Activated T-helper 1 cell treated with anti-CD3 and anti-CD28 coated beads, Interleukin-12 subunit alpha, Interleukin-12 subunit beta, Interleukin-2, Interleukin-4 antibody, amounts not matched to agents 30 ng/mL and 10 ng/mL and 1 ng/mL, durations not matched to agents 14 hours and 24 hours and 36 hours (primary cell): ENCODE measurements at places on chromosomes 1 and 21.

DNA sequence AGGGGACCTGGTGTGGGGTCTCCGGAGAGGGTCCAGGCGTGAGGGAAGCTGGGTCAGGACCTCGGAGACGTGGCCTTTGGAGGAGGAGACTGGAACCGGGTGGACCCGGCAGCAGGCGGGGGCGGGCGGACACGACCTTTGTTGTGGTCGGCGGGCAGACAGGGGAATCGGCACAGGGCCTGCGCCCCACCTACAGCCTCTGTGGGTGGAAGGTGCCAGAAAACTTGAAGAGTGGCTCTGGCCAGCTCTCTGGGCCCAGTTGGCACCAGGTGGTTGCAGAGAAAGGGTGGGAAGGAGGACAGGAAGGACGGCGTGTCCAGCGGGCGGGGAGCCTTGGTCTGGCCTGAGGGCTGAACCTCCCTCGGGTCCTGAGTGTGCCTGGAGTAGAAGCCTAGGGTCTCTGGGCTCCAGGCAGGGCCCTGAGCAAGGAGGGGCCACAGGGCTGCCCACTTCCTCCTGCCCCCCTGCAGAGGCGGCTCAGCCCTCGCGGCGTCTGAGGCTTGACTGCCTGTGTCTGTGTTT lies 7.7 kb upstream of the TTLL10 start:
- DNase-seq, result no peak

GRCh38 chr1:91572044-91572443 lies 71.4 kb downstream of the CDC7 start:
- no peak for DNase-seq

DNA sequence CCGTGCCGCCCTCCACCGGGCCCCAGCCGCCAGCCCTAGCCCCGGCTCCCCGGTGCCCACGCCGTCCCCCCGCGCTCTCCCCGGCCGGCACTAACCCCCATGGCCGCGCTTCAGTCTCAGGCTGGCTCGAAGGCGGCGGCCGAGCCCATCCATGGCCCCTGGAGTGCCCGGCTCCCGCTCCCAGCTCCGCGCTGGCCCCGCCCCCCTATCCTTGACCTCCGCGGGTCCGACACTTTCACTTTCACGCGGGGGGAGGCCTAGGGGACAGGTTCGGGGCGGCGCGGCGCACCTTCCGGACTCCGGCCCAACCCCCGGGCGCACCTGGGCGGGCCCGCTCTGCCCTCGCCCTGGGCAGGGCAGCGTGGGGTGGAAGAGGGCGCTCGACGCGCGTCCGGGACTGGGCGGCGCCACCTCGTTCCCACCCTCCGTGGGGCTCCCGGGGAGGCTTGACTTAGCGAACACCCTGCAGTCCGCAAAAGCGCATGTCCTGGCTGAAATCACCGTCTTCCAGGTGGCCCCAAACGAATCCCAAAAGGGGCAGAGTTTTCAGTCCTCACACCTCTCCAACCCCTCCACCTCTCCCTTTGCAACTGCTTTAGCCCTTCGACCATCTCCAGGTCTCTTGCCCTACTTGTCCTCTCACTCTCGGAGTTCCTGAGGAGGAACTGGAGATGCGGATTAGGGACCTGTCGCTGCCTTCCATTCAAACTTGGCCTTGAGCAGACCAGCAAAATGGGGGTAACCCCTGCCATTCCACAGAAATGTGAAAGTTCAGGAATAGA lies 3.9 kb upstream of the DENND2D start:
- peak; percentile 60 for DNase-seq

GRCh38 chr1:106173101-106173500 lies 883.4 kb upstream of the PRMT6 start:
- no peak for DNase-seq

DNA sequence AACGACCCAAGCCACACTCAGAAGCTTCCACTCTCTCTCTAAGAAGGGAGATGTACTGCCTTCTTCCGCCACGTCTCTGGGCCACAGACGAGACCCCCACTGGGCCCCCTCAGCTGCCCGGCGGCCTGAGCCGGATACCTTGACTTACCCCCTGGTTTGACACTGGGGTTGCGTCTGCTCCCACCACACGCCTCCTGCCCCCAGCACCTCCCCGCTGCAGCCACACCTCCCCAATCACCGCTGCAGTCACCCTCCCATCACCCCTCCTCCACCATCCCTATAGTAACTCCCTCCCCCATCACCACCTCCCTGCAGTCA lies 10.7 kb downstream of the PANK4 start:
- DNase-seq, result no peak

DNA sequence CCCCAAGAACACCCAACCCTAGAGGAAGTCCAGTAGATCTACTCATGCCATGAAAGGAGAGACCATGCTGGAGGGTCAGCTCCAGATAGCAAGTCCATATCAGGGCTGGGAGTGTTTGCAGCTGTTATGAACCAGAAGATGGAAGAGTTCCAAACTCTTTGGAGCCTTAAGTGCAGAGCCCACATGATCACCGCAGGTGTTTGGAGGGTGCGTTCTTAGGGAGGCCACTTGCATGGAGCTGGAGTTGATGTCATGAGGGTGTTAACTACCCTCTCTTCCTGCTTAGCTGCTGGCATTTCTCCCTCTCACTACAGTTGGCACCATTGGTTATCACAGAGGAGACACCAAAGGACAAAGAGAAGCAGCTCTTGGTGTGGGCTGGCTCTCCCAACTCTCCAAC lies 616.9 kb downstream of the AJAP1 start:
- DNase-seq, result no peak

- DNase-seq, result no peak
These were observed 20.8 kb downstream of the KCNJ15 start for GRCh38 chr21:38277501-38278131.

- DNase-seq, result no peak
These were observed 11.5 kb downstream of the SLC2A7 start for GRCh38 chr1:9014475-9015375.

DNA sequence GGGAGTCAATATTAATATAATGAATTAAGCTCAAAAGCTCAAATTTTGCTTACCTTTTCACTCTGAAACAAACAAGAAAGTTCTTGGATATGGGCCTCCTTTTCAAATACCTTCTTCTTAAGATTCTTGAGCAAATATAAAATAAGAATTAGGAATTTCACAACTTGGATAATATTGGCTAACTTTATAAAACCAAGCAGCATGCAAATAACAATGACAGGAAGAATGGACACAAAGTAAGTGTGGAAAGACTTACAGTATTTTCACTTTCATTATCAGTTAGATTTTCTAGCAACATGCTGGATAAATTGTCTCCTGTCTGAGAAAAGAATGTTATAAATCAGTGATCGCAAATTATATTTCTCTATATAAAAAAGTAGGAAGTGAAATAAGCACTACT lies 13.2 kb downstream of the ODF2L start:
- no peak for DNase-seq

DNA sequence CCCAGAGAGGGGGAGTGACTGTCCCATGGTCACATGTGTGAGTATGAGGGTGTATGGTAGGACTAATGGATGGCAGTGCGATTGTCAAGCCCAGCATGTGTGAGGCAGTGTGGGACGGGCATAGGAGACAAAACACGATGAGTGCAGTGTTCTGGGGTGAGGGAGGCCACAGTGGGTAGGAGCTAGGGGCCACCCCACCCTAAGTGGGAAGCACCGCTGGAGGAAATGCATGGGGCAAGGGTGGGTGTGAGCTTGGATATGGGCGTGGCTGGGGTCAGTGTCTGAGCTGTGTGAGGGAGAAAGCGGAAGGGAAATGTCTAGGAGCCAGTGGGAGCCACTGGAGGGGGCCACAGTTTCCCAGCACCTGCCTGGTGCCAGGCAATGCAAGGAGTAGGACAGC lies 56.5 kb downstream of the FOXO6 start:
- DNase-seq, result no peak

- DNase-seq, result no peak
These were observed 67.7 kb downstream of the ATP1A1 start for GRCh38 chr1:116440731-116441130.

DNA sequence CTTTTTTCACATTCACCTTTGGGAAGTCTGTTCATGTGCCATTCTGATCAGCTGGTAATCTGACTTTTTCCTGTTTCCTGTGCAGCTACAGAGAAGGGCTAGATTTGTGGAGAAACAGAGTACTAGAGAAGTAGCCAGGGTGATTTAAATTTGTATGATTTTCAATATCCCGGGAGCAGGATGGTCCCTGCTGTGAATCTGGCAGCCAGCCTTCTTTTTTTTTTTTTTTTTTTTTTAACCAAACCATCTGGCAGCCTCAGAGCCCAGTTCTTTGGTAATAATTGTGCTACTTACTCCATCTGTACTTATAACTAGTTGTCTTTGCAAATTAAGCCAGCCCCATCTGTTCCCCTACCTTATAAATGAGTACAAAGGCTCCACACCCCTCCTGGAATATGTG lies 248.6 kb upstream of the DEPDC1 start:
- no peak for DNase-seq

- no peak for DNase-seq
These were observed 111.0 kb upstream of the RAB4A start for GRCh38 chr1:229159668-229160544.

- no peak for DNase-seq
These were observed 216.4 kb upstream of the KIAA0040 start for GRCh38 chr1:175408986-175409385.

GRCh38 chr1:237861944-237862343 lies 28.8 kb downstream of the ZP4 start:
- DNase-seq, result no peak

GRCh38 chr1:41805771-41806471 lies 112.8 kb downstream of the HIVEP3 start:
- DNase-seq, result peak; percentile 38

GRCh38 chr1:117615474-117615873 lies 9.6 kb downstream of the TENT5C start:
- DNase-seq, result no peak

DNA sequence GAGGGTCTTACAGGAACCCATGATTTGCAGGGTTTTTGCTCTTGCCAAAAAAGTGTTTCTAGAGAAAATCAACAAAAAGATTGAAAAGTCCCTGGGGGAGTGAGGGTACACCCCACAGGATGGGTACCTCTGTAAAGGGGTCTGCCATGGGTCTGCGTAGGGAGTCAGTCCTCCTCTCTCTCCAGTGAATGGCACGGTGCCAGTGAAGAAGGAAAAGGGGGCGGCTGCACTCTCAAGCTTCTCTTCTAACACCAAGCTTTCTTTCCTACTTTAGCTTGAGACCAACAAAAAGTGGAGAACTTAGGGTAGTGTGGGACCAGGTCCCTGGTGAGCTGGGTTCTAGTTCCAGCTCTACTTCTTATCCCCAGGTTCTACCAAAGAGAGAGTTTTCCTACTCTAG lies 87.4 kb downstream of the GLUL start:
- DNase-seq, result no peak

- DNase-seq, result no peak
These were observed 7.4 kb upstream of the KLHDC7A start for GRCh38 chr1:18473195-18473815.

- DNase-seq, result no peak
These were observed 149.0 kb downstream of the PEX14 start for GRCh38 chr1:10623686-10624145.

GRCh38 chr1:58618303-58618702 lies 41.3 kb upstream of the TACSTD2 start:
- no peak for DNase-seq

DNA sequence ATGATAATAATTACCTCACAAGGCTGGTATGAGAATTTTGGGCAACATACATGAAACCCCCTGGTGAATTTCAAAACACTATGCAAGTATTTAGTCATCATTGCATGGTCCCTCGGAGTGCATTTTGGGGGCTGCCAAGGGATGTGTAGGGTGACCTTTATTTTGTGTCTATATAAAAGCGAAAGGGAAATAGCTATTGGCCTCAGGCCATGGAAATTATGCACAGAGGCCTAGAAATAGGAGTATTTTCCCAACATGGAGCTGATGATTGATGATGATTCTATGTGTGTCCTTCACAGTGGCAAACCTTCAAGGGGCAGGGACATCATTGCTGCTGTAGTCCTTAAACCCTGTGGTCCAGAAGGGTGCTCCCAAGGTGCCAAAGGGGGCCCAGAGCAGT lies 265.5 kb downstream of the ST6GALNAC3 start:
- no peak for DNase-seq

DNA sequence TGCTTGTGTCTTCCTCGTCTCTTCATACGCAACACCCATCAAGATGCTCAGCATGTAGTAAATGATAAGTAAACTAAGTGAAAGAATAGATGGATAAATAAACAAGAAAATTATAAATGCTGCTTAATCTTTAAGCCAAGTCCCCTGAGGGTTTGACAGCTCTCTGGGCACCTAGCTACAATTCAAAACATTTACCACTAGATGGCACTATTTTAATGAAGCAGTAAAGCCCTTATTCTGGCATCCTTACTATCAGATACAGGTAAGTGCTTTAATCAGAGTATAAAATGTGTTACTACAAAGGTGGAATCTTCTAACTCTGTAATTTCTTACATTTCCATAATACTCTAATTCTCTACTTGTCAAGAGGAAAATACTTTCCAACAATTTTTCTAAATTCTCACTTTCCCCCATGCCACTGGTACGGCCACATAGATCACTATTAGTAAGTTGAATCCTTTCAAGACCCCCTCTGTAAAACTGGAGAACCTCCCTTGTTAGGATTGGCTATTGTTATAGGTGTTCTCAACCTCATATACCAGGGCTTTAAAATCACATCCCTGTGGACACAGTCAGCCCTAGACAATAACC lies 137.8 kb downstream of the BARHL2 start:
- DNase-seq, result no peak

DNA sequence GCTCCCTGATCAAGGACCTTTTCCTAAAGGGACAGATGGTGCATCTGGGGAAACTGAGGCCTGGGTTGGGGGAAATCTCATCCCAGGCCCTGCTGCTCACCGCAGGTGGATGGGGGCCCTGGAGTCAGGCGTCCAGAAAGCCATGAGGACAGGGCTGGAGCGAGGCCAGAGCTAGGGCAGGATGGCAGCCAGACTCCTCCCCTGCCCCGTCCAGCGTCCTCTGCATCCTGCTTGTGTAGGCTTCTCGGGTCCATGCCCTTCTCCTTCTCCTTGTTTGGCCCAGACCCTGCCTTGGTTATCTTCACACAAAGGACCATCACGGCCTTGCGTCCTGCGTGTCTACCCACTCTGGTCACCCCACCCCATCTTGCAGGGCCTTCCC lies 43.0 kb downstream of the TRIM11 start:
- no peak for DNase-seq

DNA sequence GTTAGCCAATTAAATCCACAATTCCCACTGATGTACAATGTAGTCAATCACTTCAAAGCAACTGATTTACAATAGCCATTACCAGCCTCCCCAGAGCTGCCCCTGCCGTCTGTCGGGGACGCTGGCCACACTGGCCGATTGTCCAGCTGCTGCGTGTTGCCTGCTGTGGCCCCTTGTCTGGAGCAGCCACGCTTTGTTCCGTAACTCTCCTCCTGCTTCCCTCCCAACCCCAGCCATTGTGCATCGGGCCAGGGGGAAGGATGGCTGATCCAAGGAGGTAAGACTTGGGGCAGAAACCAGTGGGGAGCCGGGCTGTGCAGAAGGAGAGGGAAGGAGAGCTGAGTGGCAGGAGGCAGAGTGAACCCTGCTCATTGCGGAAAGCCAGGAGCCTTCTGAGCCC lies 83.6 kb upstream of the LYST start:
- no peak for DNase-seq

GRCh38 chr1:217888328-217888727 lies 257.2 kb downstream of the SPATA17 start:
- no peak for DNase-seq
